ENCODE measurements at places on chromosomes 2 and 18.
A peak's percentile ranks its signal among the peaks of the same experiment; 100 is the strongest.

DNA sequence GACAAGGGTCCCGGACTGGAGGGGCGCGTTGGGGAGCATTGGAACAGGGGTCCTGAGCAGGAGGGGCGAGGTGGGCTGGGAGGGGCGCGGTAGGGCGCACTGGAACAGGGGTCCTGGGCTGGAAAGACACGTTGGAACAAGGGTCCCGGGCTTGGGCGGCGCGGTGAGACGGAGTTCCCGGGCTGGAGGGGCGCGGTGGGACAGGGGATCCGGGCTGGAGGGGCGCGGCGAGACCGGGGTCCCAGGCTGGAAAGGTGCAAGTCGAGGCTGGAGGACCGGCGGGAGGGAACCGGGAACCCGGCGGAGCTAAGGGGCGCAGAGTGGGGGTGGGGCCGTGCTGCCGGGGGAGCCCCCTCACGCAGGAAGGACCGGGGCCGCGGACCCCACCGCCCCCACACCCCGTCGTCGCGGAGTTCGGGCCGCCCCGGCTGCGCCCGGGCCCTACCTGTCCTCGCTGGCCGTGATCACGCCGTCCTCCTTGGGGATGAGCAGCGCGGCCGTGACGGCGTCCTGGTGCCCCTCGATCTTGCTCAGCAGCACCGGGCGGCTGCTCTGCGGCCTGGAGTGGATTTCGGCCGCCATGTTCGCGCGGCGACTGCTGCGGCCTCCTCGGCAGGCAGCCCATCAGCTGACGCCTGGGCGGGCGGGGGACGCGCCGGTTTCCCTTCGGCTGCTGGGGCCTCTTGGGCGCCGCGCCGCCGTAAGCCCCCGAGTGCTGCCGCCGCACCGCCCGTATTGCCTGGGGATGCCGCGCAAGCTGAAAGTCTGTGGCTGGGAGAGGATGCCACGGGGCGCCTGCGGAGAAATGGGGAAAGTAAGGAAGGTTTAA, at the start of gene WDFY1:
Gene WDFY1, minus strand, starts transcription at position 633 of the 829 bp plus-strand sequence. Its CDS starts 51 bp downstream, at position 582.
- peak; percentile 92 for DNase-seq

DNA sequence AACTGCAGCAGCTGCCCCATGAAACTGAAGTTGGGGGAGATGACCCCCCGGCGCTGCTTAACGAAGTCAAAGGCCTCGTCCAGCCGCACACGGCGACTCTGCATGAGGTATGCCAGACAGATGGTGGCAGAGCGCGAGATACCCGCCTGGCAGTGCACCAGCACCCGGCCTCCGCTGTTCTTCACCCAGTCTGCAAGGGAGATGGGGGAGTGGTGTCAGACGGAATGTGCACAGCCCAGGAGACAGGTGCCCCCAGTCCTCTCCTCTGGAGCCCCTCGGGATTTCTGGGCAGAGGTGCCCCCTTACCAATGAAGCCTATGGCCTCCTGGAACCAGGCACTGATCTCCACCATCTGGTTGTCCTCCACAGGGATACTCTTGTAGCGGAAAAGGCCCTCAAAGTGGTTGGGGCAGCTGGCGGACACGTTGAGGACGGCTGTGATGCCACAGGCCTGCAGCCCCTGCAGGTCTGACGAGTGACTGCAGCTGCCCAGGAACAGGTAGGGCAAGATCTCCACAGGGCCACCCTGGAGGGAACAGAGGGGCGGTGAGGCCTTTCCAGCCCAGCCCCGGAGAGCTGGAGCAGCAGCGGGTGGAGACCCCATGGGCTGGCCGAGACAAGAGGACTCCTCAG, 1.3 kb downstream of the DUSP2 start:
- DNase-seq: no peak

DNA sequence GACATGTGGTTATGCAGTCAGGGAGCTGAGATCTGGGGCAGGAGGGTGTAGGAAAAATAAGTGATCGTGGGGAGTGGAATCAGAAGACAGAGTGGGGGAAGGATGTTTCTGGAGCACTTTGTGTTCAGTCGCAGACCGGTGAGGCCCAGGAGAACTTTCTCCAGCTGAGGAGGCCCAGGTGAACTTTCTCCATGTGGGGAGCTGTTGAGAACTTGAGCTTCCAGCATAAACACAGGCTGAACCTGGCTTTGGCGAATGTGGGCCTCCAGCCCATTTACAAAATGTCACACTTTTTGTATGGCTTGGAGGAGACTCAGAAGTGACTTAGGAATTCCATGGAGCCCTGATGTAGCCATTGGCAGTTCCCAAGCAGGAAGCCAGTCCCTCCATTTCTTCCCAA, 108.5 kb downstream of the VAPA start:
- no peak for DNase-seq

DNA sequence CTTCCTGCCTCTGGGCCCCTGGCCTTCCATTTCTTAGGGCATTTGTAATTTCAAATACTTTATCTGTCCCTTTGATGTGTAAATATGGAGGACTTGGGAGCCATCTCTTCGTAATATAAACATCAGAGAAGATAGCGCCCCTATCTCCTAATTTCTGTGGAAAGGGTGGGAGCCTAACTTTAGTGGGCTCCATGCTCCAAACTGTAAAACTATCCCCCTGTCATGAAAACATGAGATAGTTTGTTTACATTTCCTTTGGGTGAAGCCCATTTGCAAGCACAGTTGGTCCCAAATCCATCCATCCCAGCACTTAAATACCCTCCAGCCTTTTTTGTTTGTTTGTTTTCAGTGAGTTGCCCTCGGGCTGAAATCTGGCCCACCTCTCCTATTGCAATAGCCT, 782.6 kb upstream of the FSHR start:
- DNase-seq: no peak

All from right cardiac atrium (tissue), 5 donors.